NCI-H1417 treated with DMSO at 0.1 percent for 48 hours (cell line): ENCODE measurements at places on chromosomes 1 and 21.

- DNase-seq, result no peak
Measured at GRCh38 chr1:180954005-180954800, 41.5 kb downstream of the KIAA1614 start.

- no peak for DNase-seq
Measured at GRCh38 chr21:42028766-42029425, 18.7 kb upstream of the ZBTB21 start.

DNA sequence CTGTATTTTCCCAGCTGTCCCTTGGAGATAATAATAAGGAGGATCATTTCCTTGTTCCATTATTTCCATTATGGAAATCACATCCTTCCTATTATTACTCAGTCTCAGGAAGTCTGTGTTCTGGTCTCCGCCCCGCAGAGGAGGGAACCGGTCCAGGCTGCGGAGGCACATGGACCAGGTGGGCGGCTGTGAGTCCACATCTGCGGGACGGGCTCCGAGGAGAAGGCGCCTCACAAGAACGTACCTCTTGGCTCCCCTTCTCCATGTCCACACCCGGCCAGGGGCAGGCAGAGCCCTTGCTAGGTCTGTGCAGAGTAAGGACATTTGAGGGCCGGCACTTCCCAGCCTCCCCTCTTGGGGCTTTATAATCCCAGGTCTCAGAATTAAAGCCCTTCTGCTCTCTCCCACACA is 14.6 kb downstream of the RAB7B start:
- no peak for DNase-seq

DNA sequence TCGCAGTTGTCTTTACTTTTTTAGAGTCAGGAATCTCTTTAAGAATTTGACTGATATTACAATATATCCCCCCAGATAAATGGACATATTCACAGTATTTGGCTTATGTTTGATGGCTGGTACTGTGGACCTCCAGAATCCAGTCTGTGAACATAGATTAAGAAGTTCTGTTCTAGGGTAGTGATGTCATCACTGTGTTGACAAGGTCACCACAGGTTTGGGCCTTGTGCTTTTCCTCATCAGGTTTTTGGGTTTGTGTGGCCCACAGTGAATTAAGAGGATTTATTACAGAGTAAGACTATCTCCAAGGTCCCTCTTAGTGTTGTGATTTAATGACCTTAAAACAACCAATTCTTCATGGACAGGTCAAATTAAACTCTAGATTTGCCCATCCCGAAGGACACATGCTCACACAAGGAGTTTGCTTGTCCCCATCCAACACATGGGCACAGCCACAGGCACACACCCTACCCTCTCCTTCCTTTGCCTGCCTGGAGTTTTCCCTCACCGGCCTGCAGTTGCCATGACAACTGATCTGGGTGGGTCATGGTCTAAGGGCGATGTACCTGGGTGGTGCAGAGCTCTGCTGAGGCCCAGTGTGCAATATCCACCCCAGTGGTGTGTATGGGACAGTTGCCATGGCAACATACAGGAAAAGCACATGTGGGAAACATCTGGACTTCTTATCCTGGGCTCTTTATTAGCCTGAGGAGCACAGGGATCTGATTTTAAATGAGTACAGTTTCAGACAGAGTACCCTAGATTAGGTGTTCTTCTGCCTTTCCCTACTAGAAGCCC is 98.6 kb downstream of the NAV1 start:
- DNase-seq, result no peak
